ENCODE measurements at places on chromosomes 4 and X. TPM values are rescaled to one million over a fixed set of nuclear protein-coding genes. Genes with fewer than 3 reads are reported as not detected.

The MSX1 gene
- 3.7 TPM for total RNA-seq

The CYBB gene
- 9.3 TPM for total RNA-seq

DNA sequence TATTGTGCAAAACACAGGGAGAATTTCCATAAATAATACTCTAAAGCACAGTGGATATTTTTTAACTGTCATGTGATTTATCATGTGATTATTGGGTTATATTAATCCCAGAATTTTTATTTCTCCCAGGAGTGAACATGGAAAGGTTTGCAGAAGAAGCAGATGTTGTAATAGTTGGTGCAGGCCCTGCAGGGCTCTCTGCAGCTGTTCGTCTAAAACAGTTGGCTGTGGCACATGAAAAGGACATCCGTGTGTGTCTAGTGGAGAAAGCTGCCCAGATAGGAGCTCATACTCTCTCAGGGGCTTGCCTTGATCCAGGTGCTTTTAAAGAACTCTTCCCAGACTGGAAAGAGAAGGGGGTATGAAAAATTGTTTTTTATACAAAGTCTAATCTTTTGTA is 10.0 kb downstream of the ETFDH start:
- peak; percentile 53 for DNase-seq

DNA sequence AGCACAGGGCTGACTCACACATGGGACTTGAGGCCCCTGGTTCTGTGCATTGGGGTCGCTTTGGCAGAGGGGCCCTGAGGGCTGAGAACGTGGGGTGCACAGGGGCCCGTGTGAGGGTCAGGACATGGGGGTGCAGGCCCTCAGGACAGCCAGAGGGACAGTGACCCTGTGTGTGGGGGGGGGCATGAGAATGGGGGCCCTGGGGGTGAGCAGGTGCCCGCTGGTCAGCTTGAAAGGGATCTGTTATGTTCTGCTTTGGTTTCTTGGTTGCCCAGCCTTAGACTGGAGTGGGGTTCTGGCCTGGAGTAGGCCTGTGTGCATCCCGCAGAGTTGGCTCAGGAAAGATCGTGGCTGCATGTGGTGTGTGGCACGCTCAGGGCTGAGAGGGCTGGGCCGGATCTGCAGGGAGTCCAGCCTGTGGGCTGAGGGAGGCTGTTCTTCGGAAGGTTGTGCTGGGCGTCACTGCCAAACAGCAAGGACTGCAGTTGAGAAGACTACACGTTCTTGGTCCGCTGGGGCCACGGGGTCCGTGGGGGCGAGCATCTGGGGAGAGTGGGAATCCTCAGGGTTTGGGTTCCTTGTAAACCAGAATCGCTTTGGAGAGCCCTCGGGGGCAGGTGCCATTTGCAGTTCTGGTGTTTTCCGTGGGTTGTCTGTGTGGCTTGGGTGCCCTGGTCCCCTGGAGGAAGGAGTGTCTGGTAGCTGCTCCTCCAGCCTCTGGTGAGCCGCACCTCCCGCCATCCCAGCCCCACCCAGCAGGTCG is 15.2 kb upstream of the UVSSA start:
- DNase-seq, result no peak

GRCh38 chrX:106692425-106693065 is 34.0 kb upstream of the RNF128 start:
- DNase-seq, result no peak

DNA sequence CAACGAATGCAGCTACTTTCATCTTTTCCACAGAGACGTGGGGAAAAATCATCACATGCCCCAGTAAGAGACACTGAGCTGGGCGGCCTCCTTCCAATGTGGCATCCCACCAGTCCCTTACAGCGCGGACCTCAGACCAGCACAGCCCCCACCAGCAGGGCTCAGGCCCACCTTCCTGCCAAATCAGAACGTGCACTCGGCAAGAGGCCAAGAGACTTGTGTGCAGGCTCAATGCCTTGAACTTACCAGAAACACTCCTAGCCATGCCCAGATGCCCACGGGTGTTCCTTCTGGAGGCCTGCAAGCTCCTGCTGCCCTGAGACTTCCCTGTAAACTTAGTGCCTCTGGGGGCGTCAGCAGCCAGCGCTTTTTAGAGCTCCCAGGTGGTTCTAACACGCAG is 31.2 kb downstream of the WDR1 start:
- DNase-seq, result no peak

The N4BP2 gene
- total RNA-seq, result 34.4 TPM

All from tongue (tissue), 3 donors.